ENCODE measurements at places on chromosomes 6 and 20.

DNA sequence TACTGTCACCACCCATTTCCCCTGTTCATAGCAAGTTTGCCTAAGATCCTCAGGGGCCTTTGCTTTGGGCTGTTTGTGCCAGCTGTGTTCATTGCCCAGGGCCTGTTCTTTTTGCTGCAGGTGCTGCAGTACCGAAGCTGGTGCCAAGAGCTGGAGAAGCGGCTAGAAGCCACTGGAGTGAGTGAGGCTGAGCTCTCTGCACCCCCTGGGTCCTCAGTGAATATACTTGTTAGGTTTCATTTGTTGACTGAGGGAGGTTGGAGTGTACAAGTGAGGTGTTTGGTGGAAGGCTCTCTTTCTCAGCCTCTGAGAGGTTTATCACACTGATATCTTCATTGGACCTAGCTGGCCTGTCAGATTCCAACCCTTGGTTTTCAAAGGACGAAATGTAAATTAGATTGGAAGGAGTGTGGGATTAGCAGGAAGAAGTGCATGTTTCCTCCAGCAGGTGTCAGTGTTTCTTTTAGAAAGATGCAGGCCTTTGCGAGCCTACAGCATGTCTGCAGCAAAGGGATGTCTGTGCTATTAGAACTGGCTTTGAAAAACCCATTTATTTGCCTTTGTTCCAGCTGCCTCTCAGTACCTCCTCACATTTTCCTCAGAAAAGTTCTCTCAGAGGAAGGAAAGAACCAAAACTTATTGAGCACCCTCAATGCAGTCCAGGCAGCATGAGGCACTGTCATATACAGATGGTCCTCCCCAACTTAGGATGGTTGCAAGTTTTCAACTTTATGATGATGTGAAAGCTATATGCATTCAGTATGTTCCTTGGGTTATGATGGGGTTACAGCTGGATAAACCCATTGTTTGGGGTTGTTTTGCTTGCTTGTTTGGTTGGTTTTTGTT, 8.3 kb downstream of the CEP250 start:
- DNase-seq: peak; percentile 55

GRCh38 chr20:39429726-39430125, 467.6 kb downstream of the DHX35 start:
- DNase-seq: no peak

- no peak for DNase-seq
Observed at GRCh38 chr6:154343473-154344308, 12.9 kb downstream of the IPCEF1 start.

DNA sequence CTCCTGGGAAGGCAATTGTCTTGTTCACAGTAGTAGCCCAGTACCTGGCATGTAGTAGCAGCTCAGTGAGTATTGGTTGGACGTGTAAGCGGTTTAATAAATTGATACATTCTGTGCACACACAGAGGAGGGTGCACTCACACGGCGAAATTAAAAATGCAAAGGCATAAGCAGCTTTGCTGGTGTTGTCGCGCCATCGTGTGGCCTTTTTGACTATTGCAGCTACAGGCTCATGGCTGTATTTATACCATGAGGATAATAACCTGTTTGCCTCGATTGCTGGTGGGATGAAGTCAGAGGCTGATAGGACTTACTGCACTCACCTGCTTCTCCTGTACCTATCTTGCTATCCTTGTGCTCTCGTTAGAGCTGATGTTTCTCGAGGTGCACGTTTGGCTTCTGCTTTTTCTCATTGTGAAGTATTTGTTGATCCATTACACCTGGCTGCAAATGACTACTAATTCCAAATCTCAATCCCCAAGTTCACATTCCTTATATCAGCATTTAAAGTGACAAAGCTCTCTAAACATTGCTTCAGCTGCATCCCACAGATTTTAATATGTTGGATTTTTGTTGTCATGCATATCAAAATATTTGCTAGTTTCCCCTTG, 61.5 kb downstream of the TBXT start:
- peak; percentile 73 for DNase-seq

All from activated T-cell treated with anti-CD3 and anti-CD28 coated beads, Interleukin-2, amount 50 U/mL, for 72 hours (primary cell).